Muscle of arm (tissue), 14 donors: ENCODE measurements at places on chromosomes 12 and 14. TPM values are rescaled to one million over a fixed set of nuclear protein-coding genes. Genes with fewer than 3 reads are reported as not detected.

ASIC1 gene
- 10.4 TPM for polyA plus RNA-seq

HRK gene
- polyA plus RNA-seq: 0.68 TPM

ETNK1 gene
- polyA plus RNA-seq: 32.1 TPM

RAD52 gene
- polyA plus RNA-seq: not detected

CCDC175 gene
- polyA plus RNA-seq: not detected

NOP9 gene
- polyA plus RNA-seq: 20.5 TPM

- DNase-seq: no peak
Measured at GRCh38 chr14:56918849-56919574, 108.7 kb upstream of the OTX2 start.

DNA sequence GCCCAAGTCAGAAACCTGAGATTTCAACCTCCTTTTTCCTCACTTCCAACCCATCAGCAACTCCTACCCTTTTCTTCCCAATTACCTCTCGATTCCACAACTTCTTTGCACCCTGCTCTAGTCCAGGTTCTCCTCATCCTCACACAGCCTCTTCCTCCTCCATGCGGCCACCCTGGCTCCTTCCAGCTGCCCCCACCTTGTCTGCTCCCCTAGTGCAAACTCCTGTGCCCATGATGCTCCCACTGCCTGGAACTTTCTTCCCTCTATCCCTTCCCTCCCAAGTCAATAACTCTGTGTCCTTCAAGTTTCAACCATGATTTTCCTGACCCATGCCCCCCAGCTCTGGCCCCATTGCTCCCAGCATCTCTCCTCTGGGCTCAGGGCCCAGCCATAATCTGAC is 17.3 kb downstream of the SELPLG start:
- DNase-seq: no peak

- DNase-seq: no peak
Measured at GRCh38 chr12:18267427-18268099, 6.2 kb downstream of the PIK3C2G start.

DNA sequence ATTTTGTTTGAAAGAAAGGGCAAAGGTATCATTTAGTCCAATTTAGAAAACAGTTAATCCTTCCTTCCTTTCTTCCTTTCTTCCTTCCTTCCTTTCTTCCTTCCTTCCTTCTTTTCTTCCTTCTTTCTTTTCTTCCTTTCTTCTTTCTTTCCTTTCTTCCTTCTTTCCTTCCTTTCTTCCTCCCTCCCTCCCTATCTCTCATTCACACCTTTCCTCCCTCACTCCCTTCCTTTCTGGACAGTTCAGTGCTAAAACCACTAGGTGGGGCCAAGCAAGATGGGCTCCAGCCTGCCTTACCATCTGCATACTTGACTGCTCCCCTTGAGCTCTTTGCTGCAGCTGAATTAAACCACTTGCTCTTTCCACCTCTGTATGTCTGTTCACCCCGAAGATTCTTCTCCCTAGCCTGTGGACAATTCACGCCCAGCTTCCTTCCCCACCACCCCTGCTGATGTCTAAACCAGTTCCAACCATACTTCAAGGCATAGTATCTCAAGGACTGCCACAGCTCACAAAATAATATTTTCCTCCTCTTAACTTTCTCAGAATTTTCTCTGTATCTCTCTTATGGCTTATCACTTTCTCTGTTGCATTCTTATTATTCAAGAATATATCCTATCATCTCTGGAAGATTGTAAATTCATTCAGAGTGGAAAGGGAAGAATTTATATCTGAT is 78.0 kb downstream of the DBX2 start:
- DNase-seq: no peak

- no peak for DNase-seq
Measured at GRCh38 chr14:105682956-105683570, 156.7 kb downstream of the TMEM121 start.
